ENCODE measurements at places on chromosomes 2 and 18. TPM values are rescaled to one million over a fixed set of nuclear protein-coding genes. Genes with fewer than 3 reads are reported as not detected.

DNA sequence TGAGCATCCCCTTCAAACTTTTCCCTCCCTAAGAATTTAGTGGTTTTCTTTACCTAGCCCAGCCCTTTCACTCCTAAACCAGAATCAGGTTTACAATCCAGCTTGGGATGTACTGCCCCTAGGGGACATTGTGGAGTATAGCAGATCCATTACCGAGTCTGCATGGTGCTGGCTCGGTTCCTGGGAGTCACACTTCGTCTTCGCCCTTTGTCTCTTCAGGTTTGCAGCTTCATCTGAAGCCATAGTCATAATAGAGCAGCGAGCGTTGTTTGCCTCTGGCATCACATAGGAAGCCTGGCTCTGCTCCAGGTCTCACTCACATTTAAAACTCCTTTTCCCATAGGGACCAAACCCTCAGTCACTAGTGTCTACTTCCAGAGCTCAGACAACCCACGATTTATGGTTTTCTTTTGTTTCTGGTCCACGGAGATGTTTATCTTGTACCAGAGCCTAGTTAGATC, 16.8 kb upstream of the LYPD6 start:
- DNase-seq, result no peak
- peaks cover 2% of the 10 kb centered on the region for H3K4me1 ChIP-seq
- H3K4me3 ChIP-seq, result no peak overlapping the region
- no peaks in the 10 kb centered on the region for H3K36me3 ChIP-seq
- no peak overlapping the region for H3K27ac ChIP-seq

- H3K27ac ChIP-seq, result no peak overlapping the region
- no peaks in the 10 kb centered on the region for H3K4me1 ChIP-seq
- peaks cover 21% of the 10 kb centered on the region for H3K27me3 ChIP-seq
- no peaks in the 10 kb centered on the region for H3K36me3 ChIP-seq
Measured at GRCh38 chr2:153870308-153870707, 1.4 kb upstream of the GALNT13 start.

- DNase-seq, result no peak
- H3K27ac ChIP-seq, result no peak overlapping the region
- no peaks in the 10 kb centered on the region for H3K36me3 ChIP-seq
Measured at GRCh38 chr18:70390371-70391090, 101.7 kb downstream of the SOCS6 start.

DNA sequence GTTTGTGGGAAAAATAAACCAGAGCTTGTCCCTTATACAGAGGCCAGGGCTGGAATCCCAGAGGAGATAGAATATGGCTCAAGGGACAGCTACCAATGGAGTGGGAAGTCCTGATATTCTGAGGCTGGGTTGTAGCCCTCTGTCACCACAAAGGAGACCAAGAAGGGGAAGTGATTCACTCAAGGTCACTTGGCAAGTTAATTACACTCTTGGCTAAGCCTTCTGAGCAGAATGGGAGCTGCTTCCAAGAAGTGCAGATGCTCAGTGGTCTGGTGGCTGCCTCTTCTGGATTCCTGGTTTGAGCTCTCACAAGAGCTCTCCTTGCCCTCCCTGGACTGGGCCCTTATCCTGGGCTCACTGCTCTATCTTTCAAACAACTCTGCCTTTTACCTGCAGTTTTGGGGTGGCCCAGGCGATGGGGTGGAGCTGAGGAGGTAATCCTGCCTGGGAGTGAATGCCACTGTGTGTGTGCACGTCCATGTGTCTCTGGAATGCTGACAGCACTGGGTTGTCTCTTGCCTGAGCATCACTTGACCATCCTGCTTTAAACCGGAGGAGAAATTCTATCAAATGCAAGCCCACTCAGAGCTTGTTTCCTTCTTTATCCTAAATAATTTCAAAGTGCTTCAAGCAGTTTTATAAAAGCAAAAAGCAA, 168.2 kb downstream of the KCNS3 start:
- no peak overlapping the region for H3K4me3 ChIP-seq
- H3K27ac ChIP-seq, result no peak overlapping the region
- no peak for DNase-seq

DNA sequence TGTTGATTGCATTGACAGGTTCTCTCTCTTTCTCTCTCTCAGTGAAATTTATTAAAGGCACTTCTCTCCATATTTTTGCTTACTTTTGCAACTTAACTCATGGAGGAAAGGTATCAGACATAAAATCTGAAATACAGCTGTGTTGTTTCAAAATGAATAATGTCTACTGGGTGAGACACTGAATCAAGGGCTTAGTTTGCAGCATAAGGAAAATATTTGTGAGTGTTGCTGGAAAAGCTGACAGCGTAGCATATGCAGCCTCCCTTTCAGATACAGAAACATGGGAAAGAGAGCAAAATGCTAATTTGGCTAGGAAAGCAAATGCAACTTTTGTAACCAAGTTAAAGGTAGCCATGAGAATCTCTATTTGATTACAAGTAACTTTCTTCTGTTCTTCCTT, 81.5 kb upstream of the COL3A1 start:
- no peaks in the 10 kb centered on the region for H3K27me3 ChIP-seq
- H3K27ac ChIP-seq, result no peak overlapping the region
- no peaks in the 10 kb centered on the region for H3K4me1 ChIP-seq
- no peaks in the 10 kb centered on the region for H3K36me3 ChIP-seq

DNA sequence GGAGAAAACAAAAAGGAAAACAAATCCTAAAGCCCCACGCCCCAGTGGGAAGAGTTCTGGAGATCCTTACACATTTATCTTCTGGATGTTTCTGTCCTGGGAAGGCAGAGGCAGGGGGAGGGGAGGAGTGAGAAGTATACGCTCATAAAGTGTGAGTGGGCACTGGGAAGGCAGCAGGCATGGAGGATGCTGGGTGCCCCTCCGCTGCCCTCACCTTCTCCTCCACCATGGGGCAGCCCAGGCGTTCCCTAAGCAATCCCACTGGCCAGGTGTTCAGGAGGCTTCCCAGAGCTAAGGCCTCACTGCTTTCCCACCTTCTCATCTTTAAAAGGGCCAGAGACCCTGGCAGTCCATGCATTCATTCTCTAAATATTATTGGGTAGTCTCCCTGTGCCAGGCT, 112.0 kb upstream of the SMAD2 start:
- no peaks in the 10 kb centered on the region for H3K27me3 ChIP-seq
- no peak overlapping the region for H3K27ac ChIP-seq
- DNase-seq, result no peak
- no peaks in the 10 kb centered on the region for H3K36me3 ChIP-seq
- no peak overlapping the region for H3K4me3 ChIP-seq
- no peaks in the 10 kb centered on the region for H3K4me1 ChIP-seq

DNA sequence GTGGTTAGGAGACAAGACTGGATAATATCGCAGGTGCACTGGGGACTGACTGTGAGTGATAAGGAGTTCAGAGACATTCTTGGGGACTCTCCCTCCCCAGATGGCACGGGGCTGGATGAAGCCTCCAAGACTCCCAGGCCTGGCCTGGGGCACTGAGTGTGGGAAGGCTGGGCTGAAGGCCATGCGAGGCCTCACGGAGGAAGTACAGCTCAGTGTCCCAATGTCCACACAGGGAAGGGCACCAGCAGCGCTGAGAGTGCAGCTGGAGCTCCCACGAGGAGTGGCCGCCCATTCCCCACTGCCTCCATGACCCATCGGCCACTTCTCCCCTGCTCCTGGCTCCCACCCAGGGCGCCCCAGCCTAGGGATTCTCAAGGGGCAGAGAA, 6.5 kb downstream of the MFSD2B start:
- H3K36me3 ChIP-seq, result no peaks in the 10 kb centered on the region
- no peak for DNase-seq
- H3K4me3 ChIP-seq, result no peak overlapping the region
- peaks cover 18% of the 10 kb centered on the region for H3K27me3 ChIP-seq

- no peaks in the 10 kb centered on the region for H3K27me3 ChIP-seq
- no peaks in the 10 kb centered on the region for H3K36me3 ChIP-seq
- no peak overlapping the region for H3K4me3 ChIP-seq
- no peak overlapping the region for H3K27ac ChIP-seq
- H3K4me1 ChIP-seq, result no peaks in the 10 kb centered on the region
Measured at GRCh38 chr18:35711227-35711626, 129.7 kb downstream of the GALNT1 start.

DNA sequence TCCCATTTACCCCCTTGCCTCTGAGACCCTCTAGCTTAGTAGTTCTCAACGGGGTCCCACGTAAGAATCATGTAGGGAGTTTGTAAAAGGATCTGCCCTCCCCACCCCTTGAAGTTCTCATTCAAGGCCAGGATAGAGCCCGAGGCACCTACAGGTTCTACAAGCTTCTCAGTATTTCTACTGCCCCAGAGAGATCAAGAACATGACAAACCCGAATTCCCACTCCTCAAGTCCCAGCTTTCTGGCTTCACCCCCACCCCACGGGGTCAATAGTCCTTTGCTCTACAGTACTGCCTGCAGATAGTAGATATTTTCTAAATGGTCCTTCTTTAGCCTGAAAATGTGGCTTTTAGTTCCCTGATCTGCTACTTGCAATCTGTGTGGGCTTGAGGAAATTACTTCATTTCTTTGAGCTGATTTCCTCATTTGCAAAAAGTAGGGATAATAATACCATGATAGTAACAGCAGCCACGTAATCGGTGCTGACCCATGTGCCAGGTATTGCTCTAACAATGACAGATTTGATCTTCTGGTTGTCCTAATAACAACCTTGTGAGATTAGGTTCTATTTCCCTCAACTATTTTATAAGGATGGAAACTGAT, 7.1 kb downstream of the CIB4 start:
- H3K36me3 ChIP-seq, result no peaks in the 10 kb centered on the region
- H3K4me1 ChIP-seq, result no peaks in the 10 kb centered on the region
- no peak for DNase-seq
- no peak overlapping the region for H3K27ac ChIP-seq
- no peaks in the 10 kb centered on the region for H3K27me3 ChIP-seq
- no peak overlapping the region for H3K4me3 ChIP-seq

DNA sequence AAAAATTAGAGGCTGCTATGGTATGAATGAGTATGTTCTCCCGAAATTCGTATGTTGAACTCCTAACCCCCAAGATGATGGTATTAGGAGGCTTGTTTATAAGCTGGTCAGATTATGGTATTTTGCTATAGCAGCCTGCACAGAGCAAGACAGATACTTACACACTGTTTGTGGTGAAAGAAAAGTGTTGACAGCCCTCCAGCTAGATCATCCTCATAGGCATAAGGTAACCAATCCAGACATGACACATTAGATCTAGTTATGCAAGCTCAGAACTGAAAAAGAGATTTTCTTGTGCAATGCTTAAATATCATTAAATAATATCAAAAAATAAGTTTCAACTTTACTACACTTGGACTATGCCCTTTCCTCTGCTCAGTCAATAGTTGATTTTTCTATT, 107.1 kb downstream of the ABCA12 start:
- no peaks in the 10 kb centered on the region for H3K4me1 ChIP-seq
- H3K27me3 ChIP-seq, result no peaks in the 10 kb centered on the region
- no peak overlapping the region for H3K4me3 ChIP-seq
- H3K36me3 ChIP-seq, result no peaks in the 10 kb centered on the region
- no peak for DNase-seq
- H3K27ac ChIP-seq, result no peak overlapping the region

GALNT3 gene
- polyA plus RNA-seq, result 29.6 TPM

AFF3 gene
- 29.1 TPM for polyA plus RNA-seq

CDH2 gene
- 6.9 TPM for polyA plus RNA-seq

METTL4 gene
- 18.5 TPM for polyA plus RNA-seq

ADCYAP1 gene
- 0.09 TPM for polyA plus RNA-seq

Data from left lung (tissue), 14 donors.